ENCODE measurements at places on chromosomes 1 and 21. TPM values are rescaled to one million over a fixed set of nuclear protein-coding genes. Genes with fewer than 3 reads are reported as not detected.

DNA sequence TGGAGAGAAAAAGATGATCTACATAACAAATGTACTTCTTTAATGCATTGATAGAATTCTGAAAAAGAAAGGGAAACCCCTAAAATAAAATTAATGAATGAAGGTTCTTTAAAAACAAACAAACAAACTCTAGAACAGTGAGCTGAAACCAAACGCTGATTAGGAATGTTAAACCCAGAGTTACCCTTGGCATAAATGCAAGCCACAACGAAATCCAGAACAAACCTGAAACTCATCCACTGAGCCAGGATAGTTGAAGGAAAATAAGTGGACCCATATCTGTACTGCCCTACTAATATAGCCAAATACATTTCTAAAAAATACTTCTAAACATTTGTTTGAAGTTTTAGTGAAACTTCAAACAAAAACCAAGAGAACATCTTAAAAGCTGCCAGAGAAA lies 505.3 kb downstream of the TTLL7 start:
- H3K36me3 ChIP-seq, result no peaks in the 10 kb centered on the region
- DNase-seq, result no peak
- H3K4me1 ChIP-seq, result peaks cover 21% of the 10 kb centered on the region
- H3K4me3 ChIP-seq, result no peak overlapping the region
- no peaks in the 10 kb centered on the region for H3K27me3 ChIP-seq

DNA sequence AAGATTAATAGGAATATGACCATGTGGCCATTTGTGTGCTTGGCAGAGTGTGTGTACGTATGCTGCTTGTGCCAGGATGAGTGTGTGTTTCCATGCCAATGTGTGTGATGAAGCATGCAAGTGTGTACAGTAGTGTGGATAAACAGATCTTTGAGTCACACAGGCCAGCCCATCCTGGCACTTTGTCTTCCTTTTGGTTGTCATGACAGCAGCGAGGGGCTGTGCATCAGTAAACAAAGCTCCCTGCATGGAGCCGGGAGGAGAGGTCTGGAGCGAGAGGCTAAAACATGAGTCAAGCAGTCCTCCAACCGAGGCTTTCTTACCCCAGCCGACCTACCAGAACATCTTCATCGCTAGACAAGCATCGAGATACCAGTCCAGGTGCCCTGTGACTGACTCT lies 221.2 kb downstream of the CACNA1E start:
- no peak overlapping the region for H3K4me3 ChIP-seq
- H3K4me1 ChIP-seq, result no peaks in the 10 kb centered on the region
- H3K36me3 ChIP-seq, result no peaks in the 10 kb centered on the region
- H3K27ac ChIP-seq, result no peak overlapping the region

- H3K27me3 ChIP-seq, result no peaks in the 10 kb centered on the region
- H3K4me3 ChIP-seq, result no peak overlapping the region
- peaks cover 3% of the 10 kb centered on the region for H3K4me1 ChIP-seq
- H3K27ac ChIP-seq, result no peak overlapping the region
- DNase-seq, result no peak
Observed at GRCh38 chr1:59596956-59597355, 217.8 kb upstream of the HOOK1 start.

FOXO6 gene
- 0.19 TPM for total RNA-seq

- no peaks in the 10 kb centered on the region for H3K27me3 ChIP-seq
- no peak for DNase-seq
- H3K4me1 ChIP-seq, result peaks cover 6% of the 10 kb centered on the region
- no peak overlapping the region for H3K27ac ChIP-seq
Observed at GRCh38 chr1:203017692-203018091, 8.6 kb upstream of the PPFIA4 start.

ZBTB7B gene
- 125 TPM for total RNA-seq

BMP8A gene
- total RNA-seq, result not detected

CASQ1 gene
- total RNA-seq, result not detected

DNA sequence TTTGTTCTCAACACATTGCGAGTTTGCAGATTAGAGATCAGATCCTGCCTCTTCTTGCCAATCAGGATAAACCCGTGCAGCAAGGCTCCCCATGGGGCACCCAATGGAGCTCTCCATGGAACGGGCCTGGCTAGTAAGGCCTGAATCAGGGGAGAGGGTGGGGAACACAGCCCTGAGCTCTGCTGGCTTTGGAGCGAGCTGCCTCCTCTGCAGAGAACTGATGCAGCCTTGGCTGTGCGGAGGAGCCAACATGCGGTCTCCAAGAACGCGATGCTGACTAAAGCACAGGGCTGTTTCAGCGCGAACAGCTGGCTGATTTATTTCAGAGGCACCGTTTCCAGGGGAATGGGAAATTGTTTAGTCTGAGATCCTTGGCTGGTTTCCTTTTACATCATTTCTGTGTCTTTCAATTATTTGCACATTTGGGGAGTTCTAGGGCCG lies 139.7 kb downstream of the TSEN15 start:
- DNase-seq, result no peak
- no peak overlapping the region for H3K27ac ChIP-seq
- H3K27me3 ChIP-seq, result peaks cover 11% of the 10 kb centered on the region
- no peaks in the 10 kb centered on the region for H3K4me1 ChIP-seq
- no peaks in the 10 kb centered on the region for H3K36me3 ChIP-seq

ADGRB2 gene
- total RNA-seq, result 1.7 TPM

- H3K4me3 ChIP-seq, result no peak overlapping the region
- no peaks in the 10 kb centered on the region for H3K4me1 ChIP-seq
- no peak overlapping the region for H3K27ac ChIP-seq
Observed at GRCh38 chr1:207983044-207983635, 72.2 kb upstream of the CD34 start.

GBP3 gene
- total RNA-seq, result 5.7 TPM

TTLL7 gene
- 0.76 TPM for total RNA-seq

SERPINC1 gene
- total RNA-seq, result not detected
